Spleen (tissue), 13 donors: ENCODE measurements at places on chromosomes 2 and 18. TPM values are rescaled to one million over a fixed set of nuclear protein-coding genes. Genes with fewer than 3 reads are reported as not detected.

DNA sequence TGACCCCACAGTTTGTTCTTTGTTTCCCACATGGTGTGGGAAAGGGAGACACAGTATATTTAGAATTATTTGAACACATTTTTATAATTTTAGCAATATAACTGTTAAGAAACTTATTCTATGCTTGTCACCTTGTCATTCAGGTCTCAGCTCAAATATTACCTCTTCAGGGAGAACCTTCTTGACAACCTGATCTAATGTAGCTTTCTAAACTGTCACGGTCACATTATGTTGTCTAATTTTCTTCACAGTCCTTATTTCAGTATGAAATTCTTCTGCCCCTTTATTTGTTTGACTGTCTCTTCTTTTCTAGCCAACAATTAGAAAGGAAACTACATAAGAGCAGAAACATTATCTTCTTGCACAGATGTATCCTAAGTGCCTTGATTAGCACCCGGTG is 304.3 kb upstream of the PARD3B start:
- H3K27ac ChIP-seq: no peak overlapping the region
- H3K27me3 ChIP-seq: peaks cover 8% of the 10 kb centered on the region
- no peak overlapping the region for H3K4me3 ChIP-seq

GRCh38 chr2:1479346-1479745 is 66.1 kb downstream of the TPO start:
- no peaks in the 10 kb centered on the region for H3K27me3 ChIP-seq
- no peak overlapping the region for H3K27ac ChIP-seq
- DNase-seq: peak; percentile 31
- H3K4me3 ChIP-seq: no peak overlapping the region
- H3K4me1 ChIP-seq: no peaks in the 10 kb centered on the region

GRCh38 chr2:74130211-74130995 is 17.3 kb downstream of the BOLA3 start:
- H3K36me3 ChIP-seq: peaks cover 24% of the 10 kb centered on the region
- H3K27me3 ChIP-seq: peaks cover 25% of the 10 kb centered on the region
- no peak overlapping the region for H3K27ac ChIP-seq
- no peak for DNase-seq
- no peaks in the 10 kb centered on the region for H3K4me1 ChIP-seq

DNA sequence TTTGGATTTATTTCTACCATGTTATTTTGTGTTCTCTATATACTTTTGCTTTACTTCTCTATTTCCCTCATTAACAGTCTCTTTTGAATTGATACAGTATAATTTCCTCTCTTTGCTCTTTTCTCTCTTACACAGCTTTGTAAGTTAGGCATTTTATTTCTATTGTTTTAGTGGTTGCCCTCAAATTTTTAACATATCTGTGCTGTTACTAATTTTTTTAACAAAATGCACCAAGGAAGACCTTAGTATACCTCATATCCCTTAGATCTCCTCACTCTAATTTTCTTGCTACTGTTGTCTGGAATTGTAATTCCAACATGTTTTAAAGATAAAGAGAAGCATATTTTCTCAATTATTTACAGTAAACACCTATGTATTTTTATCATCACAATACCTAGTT is 416.8 kb upstream of the SLC14A2 start:
- no peaks in the 10 kb centered on the region for H3K4me1 ChIP-seq
- H3K27ac ChIP-seq: no peak overlapping the region
- no peak overlapping the region for H3K4me3 ChIP-seq
- H3K27me3 ChIP-seq: no peaks in the 10 kb centered on the region

- no peak overlapping the region for H3K4me3 ChIP-seq
- no peak overlapping the region for H3K27ac ChIP-seq
- H3K4me1 ChIP-seq: peaks cover 3% of the 10 kb centered on the region
- no peaks in the 10 kb centered on the region for H3K36me3 ChIP-seq
- H3K27me3 ChIP-seq: no peaks in the 10 kb centered on the region
These were observed 33.5 kb upstream of the REL start for GRCh38 chr2:60847854-60848253.

IL36A gene
- total RNA-seq: not detected

C2orf66 gene
- total RNA-seq: not detected
